Stimulated activated CD8-positive, alpha-beta memory T cell treated with anti-CD3 and anti-CD28 coated beads, Interleukin-4, amount 100 ng/mL, for 1 hour (primary cell): ENCODE measurements at places on chromosomes 11 and 22.

DNA sequence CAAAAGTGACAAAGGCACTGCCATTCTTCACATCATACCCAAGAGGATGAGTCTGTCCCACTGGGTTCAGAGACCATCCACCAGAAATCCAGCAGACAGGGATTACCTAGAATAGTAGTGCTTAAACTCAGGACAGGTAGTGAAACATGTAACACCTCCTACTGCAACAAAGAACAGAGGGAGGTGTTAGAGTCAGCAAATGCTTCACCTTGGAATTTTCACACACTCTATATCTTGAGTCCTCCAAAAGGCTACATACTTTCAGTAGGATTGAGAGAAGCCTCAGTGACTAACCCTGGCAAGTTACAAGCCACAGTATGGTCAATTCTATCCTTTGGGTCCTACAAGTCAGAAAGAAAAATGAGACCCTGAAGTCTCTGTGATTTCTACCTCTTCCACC is 6.0 kb upstream of the CAVIN3 start:
- no peak for DNase-seq

DNA sequence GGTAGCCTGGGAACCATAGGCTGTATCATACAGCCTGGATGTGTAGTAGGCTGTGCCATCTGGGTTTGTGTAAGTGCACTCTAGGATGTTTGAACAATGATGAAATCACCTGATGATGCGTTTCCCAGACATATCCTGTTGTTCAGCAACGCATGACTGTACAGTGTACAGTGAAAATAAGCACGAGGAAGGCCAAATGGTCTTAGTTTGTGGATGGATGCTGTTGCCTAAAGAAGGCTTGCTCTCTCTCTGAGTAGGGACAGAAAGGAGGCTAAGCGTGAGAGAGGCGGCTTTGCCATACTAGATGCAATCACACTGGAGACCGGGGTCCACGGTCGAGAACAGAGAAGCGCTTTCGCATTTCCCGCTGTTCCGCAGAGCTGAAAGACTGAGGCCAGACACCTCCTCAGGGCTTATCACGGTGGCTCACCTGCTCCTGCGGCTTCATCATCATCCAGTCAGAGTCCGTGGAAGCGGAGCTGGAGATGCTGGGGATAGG is 27.6 kb upstream of the APLP2 start:
- no peak for DNase-seq

- no peak for DNase-seq
Measured at GRCh38 chr22:45584621-45585436, 82.1 kb downstream of the FBLN1 start.

DNA sequence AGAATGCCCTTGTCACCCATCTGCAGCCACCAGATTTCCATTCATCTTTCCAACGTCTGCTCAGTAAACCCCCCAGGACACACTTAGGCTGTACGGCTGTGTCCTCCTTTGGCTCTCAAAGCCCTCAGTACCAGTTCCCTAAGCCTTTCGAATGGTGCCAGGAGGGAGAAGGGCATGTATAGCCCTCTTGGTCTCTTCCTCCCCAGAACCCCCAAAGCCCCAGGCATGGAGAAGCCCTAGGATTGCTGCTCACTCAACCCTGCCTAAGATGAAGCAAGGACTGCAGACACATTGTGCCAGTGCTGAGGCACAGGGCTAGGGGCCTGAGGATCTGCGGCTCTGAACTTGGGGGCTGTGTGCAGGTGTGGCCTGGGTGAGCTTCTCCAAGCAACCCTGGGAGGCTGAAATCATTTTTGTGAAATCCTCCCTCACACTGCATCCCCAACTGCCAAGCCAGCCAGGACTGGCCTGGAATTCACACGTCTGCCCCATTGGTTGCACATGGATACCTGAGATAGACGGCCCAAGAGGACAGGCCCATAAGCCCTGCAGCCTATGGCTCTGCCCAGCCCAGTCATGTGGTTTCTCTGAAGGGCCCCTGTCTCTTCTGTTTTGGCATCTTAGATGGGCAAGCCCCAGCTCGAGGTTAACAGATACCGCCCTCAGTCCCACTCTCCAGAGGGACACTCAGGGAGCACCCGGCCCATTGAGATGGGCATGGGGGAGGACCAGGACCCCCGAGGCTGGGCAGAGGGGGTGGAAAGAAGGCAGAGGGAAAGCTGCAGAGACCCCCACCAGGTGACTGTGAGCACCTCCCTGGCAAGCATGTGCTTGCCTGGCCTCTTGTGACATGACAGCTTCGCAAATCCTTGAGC is 34.0 kb downstream of the KCNQ1OT1 start:
- no peak for DNase-seq

GRCh38 chr11:706957-707816 is 1.2 kb downstream of the EPS8L2 start:
- no peak for DNase-seq

- DNase-seq: no peak
Measured at GRCh38 chr11:3893311-3893710, 37.8 kb downstream of the STIM1 start.

DNA sequence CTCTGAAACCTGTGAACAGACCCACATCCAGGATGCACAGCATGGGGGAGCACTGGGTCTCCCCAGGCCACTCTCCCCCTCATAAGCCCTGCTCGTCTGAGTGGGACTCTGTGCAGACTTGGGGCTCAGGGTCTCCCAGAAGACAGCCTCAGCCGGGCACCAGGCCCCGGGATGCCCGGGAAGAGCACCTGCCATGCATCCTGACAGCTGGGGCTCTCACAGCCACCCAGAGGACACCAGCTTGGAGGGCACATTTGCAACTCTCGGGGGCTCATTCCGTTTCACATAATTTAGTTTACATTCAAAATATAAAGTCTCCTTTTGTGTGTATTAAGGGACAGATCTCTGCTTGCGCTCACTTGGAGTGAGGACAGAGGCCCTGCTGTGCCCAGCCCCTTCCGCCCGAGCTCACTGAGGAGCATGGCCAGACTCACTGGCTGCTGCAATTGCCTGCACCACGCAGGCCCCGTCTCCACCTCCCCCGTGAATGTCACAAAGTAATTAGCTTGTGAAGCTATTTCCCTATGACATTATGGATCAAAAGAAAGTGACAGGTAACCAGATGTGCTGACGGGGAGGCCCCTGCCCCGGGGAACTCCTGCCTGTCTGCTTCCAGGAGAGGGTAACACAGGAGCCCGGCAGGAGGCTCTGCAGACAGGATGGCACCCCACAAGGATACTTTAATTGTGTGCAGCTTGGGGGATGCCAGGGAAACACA is 275.6 kb downstream of the BRD1 start:
- no peak for DNase-seq

DNA sequence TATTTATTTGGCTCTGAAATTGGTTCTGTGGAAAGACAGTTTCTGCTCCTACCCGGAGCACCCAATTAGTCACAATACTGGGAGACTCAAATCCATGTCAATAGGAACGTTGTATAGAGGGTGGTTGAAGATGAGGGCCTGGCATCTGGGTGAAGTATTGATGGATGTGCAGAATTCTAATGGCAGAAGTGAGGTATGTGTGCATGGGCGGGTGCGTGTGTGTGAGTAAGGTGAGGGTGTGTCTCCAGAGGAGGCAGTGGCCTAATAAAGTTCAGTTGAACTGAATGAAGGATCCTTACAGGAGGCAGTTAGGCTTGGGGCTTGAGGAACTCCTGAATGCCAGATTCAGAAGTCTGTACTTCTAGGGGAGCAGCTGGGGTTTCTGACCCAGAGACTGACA is 71.8 kb upstream of the B3GAT1 start:
- DNase-seq: no peak

DNA sequence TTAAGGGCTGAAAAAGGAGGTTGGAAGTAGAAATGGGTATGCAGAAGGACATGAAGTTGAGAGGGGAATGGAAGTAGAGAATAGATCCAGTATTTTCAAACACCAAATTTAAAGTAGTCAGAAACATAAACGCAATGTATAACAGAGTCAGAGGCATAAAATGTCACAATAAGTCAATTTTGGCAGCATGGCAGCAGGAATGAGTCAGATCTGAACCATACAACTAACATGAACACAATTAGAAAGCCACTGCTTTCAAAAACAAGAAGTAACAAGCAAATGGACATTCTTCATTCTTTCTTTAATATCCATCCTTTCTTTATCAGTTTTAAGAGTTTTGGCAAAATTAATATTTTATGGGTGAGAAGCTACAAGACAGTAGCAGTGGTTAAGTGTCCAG is 2.5 kb downstream of the CHORDC1 start:
- no peak for DNase-seq

DNA sequence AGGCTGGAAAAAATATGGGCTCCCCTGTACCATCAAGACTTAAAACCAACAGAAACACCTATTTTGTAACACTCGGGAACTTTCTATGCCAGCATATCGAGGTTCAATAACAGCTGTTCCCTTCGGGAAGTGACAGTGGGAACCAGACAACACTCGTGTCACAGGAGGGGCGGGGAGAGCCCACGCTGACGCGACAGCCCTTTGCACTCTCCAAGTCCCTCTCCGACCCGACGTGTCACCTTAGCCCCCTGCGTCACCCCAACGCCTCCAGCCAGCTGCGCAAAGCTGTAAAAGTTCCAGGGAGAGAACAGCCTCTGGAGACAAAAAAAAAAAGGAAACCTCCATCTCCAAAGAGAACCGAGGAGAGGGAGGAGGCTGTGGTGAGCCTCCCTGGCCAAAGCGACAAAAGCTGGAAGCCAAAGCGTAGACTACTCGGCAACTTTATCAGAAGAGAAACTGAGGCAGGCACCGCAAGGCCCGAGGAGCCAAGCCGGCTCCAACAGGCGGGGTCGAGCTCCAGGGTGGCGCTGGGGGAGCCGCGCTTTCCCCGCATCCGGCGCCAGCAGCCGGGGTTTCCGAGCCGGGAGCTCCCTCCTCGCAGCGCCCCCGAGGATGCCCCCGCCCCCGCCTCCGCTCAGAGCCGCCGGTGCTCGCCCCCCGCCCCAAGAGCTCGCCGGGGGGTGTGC is 751 bp downstream of the ARFGAP3 start:
- no peak for DNase-seq

- no peak for DNase-seq
Measured at GRCh38 chr11:113159988-113160807, 154.2 kb upstream of the TTC12 start.

- DNase-seq: no peak
Measured at GRCh38 chr22:20058989-20059770, 20.9 kb upstream of the DGCR8 start.

DNA sequence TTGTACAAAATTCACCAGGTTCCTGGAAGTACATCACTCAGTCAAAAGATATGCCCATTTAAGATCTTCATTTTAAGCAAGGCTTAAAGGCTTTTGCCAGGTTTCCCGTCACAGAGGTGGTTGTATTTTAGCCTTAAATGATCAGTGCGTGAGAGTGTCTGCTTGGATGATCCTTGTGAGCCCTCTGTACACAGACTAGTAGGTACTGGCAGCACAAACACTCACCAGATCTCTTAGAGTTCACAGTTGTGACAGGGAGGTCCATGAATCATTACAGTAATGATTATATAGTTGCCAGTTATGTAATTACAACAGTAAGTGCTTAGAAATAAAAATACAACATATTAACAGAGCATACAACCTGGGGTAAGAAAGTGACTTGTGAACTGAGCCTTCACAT is 84.2 kb upstream of the SLC25A18 start:
- no peak for DNase-seq

DNA sequence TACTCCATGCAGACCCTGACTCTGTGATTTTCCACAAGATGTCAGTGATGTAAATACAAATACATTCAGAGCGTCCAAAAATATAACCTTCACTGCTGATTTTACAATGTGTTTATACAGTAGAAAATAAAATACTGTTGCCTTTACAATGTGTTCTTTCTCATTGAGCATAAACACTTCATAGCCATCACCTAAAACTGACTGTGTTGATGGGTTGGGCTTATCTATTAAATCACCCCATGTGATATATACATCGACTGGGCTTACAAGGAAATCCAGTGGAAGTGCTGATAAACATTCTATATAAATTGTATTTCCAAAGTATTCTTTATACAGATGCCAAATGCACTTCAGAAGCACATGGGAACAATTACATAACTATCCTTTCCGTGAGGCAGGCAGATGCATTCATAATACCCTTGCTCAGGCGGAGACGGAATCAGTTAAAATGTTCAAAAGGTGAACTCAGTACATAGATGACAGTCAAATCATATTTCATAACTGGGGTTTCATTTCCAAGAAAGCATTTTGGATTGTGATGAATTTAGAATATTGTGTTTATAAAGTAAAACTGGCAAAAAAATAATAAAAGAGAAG is 27.7 kb downstream of the DDI1 start:
- no peak for DNase-seq

GRCh38 chr11:107018902-107019493 is 722 bp upstream of the GUCY1A2 start:
- no peak for DNase-seq

- no peak for DNase-seq
Measured at GRCh38 chr11:85779956-85780640, 30.8 kb downstream of the SYTL2 start.

GRCh38 chr22:40175611-40176244 is 2.0 kb upstream of the TNRC6B start:
- DNase-seq: no peak

DNA sequence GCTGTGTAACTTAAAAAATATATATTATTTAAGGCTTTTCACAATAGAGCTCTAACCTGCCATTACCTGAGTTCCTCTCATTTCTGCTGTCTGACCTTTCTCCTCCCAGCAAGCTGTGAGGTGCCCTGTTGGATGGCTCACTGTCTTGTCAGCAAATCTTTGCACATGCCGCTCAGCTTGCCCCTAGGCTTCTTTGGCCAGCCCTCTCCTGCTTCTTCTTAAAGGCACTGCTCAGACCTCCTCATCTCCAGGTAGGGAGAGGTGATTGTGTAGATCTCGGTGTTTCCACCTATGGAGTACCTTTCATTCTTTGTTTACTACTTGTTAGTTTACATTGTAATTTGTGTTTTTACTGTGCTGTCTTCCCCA is 96.5 kb downstream of the EXT2 start:
- no peak for DNase-seq

- DNase-seq: peak; percentile 48
Measured at GRCh38 chr11:2531277-2531986, 86.6 kb downstream of the KCNQ1 start.

DNA sequence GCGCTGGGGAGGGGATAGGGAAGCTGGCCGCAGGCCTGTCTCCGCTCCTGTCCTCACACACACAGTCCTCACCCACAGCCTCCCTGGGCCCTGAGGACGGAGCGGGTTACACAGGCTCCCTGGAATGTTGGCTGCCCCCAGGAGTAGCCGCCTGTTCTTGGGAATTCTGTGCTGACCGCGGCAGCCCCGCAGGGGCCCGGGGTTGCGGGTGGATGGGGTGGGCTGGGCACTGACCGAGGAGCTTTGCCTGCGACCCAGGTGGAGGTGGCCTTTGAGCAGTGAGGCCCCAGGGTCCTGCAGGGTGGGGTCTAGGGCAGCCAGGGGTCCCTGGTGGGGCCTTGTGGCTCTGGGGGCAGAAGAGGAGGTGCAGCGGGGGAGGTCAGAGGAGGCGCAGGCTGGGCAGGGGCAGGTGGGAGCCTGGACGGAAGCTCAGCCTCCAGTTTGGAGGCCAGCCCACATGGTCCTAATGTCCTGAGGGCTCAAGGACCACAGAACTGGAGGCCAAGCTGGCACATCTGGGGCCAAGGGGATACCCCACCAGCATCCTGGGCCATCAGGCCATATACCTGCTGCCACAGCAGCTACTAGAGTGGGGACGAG is 6.6 kb upstream of the MRGPRG start:
- DNase-seq: no peak

GRCh38 chr22:21753374-21754111 is 17.9 kb upstream of the YPEL1 start:
- no peak for DNase-seq
